Urothelium cell line (cell line): ENCODE measurements at places on chromosomes 2 and 18.
A peak's percentile ranks its signal among the peaks of the same experiment; 100 is the strongest.

GRCh38 chr2:138500592-138501424 is 762 bp upstream of the SPOPL start:
- peak; percentile 22 for DNase-seq

- no peak for DNase-seq
These were observed 180.8 kb upstream of the RAB6C start for GRCh38 chr2:129798626-129799025.

DNA sequence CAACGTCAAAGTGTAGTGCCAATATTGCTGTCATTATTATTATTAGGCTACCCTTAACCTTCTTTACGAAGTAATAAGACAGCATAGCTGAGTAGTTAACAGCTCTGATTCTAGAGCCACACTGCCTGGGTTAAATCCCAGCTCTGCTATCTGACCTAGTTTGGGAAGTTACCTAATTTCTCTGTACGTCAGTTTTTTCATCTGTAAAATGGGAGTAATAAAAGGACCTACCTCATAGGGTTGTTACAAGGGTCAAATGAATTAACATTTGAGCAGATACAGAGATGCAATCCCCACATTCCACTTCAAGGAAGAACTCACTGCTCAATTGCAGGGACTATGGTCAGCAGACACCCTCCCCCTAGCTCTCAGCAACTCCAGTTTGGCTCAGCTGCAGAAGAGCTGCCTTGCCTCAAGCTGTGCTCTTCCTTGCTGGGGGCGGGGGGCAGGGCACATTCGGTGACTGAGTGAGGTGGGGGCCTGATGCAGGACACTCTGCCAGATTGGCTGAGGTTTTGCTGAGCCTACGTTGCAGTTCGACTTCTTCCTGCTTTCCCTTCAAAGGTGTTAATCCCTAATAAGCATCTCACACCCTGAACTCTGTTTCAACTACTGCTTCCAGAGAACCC is 11.0 kb upstream of the LGALSL start:
- DNase-seq = no peak

- DNase-seq = peak; percentile 60
These were observed 392.5 kb upstream of the SALL3 start for GRCh38 chr18:78587096-78587495.

- peak; percentile 14 for DNase-seq
These were observed 15.9 kb downstream of the ZNF638 start for GRCh38 chr2:71347517-71347916.
